ENCODE measurements at places on chromosomes 13 and 19.

DNA sequence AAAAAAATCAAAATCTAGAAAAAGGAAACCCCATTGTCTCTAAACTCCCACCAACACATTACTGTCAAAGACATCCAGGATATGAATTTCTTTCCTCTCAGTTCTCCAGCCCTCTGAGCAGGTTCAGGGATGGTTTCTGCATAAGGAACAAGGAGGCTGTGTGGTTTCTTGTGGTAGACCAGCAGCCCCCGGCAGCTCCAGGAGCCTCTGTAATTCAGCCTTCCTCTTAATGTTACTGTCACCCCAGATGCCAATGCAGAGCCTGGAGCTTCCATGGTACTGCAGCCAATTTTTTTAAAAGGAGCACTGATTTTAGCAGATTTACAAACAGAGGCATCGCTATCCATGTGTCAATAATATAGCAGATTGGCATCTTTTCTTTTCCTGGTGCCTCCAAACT is 100.6 kb upstream of the FAM216B start:
- no peak for DNase-seq

DNA sequence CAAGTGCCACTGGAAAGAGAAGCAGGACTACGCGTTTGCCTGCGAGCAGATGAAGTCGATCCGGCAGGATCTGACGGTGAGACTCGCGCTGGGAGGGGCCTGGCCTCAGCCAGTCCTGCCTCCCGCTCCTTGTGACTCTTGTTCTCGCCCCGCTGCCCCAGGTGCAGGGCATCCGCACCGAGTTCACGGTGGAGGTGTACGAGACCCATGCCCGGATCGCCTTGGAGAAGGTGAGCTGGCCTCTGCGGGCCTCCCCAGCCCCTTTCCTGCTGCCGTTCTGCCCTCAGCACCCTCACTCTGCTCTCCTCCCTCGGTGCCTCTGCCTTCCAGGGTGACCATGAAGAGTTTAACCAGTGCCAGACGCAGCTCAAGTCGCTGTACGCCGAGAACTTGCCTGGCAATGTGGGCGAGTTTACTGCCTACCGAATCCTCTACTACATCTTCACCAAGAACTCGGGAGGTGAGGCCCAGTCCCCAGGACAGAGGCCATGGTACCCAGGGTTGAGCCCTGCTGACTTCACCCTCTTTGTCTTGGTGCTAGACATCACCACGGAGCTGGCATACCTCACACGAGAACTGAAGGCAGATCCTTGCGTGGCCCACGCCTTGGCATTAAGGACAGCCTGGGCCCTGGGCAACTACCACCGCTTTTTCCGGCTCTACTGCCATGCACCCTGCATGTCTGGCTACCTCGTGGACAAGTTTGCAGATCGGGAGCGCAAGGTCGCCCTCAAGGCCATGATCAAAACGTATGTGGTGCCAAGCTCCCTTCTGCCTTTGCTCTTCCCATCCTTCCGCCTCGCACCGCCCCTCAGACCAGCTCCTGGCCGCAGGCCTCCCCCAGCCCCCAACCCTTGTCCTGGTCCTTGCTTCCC is 5.6 kb downstream of the LENG9 start:
- no peak for DNase-seq

- DNase-seq = no peak
Observed at GRCh38 chr19:3963458-3964255, 7.2 kb downstream of the DAPK3 start.

- DNase-seq = peak; percentile 39
Observed at GRCh38 chr19:8321986-8322637, 816 bp downstream of the RPS28 start.

- no peak for DNase-seq
Observed at GRCh38 chr19:47098608-47099007, 15.0 kb downstream of the ZC3H4 start.

- DNase-seq = no peak
Observed at GRCh38 chr19:51565583-51565982, 5.5 kb upstream of the ZNF175 start.

GRCh38 chr19:30785458-30786137 is 413.4 kb downstream of the ZNF536 start:
- peak; percentile 28 for DNase-seq

GRCh38 chr19:49475191-49475917 is 1.3 kb downstream of the FLT3LG start:
- peak; percentile 46 for DNase-seq

GRCh38 chr19:29266001-29266400 is 53.0 kb upstream of the UQCRFS1 start:
- no peak for DNase-seq

GRCh38 chr13:23903906-23904280 is 6.6 kb upstream of the C1QTNF9B start:
- DNase-seq = no peak

- no peak for DNase-seq
Observed at GRCh38 chr13:25192936-25193335, 20.8 kb upstream of the AMER2 start.

DNA sequence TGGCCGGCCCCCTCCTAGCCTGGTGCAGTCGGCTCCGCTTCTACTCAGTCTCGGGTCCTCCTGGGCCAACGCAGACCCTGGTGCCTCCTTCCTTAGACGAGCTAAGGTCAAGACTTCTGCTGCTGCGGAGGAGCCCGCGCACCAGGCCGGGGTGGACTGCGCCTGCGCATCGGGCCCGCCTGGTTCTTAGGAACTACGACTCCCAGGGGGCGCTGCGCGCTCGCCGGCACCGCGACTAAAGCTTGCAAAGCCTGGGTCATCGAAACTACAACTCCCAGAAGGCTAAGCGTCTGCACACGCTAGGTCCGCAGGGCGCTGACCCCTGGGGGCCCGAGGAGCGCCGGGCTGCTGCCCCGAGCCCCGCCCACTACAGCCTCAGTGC is at the start of gene ZNF835:
ZNF835 (minus strand) TSS at position 145 of the 382 bp plus-strand sequence. CDS start 6,559 bp downstream, outside the sequence.
- DNase-seq = peak; percentile 50

- DNase-seq = no peak
Observed at GRCh38 chr13:103130681-103131210, 64.5 kb upstream of the SLC10A2 start.

GRCh38 chr19:49807058-49807903 is 5.8 kb downstream of the FUZ start:
- DNase-seq = no peak

DNA sequence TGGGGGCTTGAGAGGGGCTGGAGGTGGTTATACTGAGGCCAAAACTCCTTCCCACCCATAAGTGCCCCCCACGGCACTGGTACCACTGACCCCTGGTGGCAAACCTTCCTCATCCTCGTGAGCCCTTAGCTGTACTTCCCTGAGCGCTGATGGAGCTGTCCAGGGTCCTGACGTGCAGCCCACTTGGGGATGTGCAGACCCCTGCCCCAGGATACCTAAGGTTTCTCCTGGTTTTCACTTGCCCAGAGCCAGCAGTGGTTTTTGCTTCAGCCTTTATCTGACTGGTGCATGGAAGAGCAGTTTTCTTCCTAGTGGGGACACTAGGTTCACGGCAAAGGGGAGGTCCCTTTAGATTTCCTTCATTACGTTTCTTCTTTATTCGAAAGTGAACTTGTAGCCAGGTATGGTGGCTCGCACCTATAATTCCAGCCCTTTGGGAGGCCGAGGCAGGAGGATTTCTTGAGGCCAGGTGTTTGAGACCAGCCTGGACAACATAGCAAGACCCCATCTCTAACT is 28.7 kb upstream of the KCTD15 start:
- DNase-seq = peak; percentile 39

GRCh38 chr13:76885203-76886004 is 801 bp downstream of the KCTD12 start:
- DNase-seq = peak; percentile 90

GRCh38 chr13:23129331-23129730 is 51.4 kb upstream of the SGCG start:
- DNase-seq = no peak

- DNase-seq = no peak
Observed at GRCh38 chr13:42615691-42616090, 41.7 kb downstream of the TNFSF11 start.

- no peak for DNase-seq
Observed at GRCh38 chr13:23714672-23715071, 144.5 kb downstream of the TNFRSF19 start.

- DNase-seq = peak; percentile 50
Observed at GRCh38 chr13:96141032-96141431, 51.1 kb downstream of the HS6ST3 start.

- no peak for DNase-seq
Observed at GRCh38 chr19:50189331-50189730, 14.1 kb upstream of the MYH14 start.

Data from GM23248 (cell line).